Stimulated activated naive CD4-positive, alpha-beta T cell treated with Interleukin-2 at 50 U/mL for 16 hours (primary cell): ENCODE measurements at places on chromosomes 7 and 10.
A peak's percentile ranks its signal among the peaks of the same experiment; 100 is the strongest.

GRCh38 chr7:25109276-25109675, 15.8 kb downstream of the CYCS start:
- no peak for DNase-seq

- DNase-seq: no peak
These were observed 93.6 kb downstream of the LRMDA start for GRCh38 chr10:75525067-75525466.

- no peak for DNase-seq
These were observed 22.8 kb downstream of the SGMS1 start for GRCh38 chr10:50600831-50601477.

- no peak for DNase-seq
These were observed 79.3 kb downstream of the ELFN1 start for GRCh38 chr7:1749351-1749863.

DNA sequence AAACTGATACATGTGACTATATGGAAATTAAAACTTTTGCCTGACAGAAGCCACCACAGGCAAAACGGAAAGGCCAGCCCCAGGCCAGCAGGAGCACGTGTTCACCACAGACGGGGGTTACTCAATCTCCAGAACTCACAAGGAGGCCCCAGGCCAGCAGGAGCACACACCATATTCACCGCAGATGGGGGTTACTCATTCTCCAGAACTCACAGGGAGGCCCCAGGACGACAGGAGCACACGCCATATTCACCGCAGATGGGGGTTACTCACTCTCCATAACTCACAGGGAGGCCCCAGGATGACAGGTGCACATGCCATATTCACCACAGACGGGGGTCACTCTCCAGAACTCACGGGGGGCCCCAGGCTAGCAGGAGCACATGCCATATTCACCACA, 61.5 kb downstream of the NKX6-2 start:
- DNase-seq: no peak

- DNase-seq: peak; percentile 46
These were observed 9.0 kb upstream of the ARPC1B start for GRCh38 chr7:99365318-99366141.

- DNase-seq: no peak
These were observed 9.7 kb downstream of the EXOC6 start for GRCh38 chr10:92857904-92858514.

DNA sequence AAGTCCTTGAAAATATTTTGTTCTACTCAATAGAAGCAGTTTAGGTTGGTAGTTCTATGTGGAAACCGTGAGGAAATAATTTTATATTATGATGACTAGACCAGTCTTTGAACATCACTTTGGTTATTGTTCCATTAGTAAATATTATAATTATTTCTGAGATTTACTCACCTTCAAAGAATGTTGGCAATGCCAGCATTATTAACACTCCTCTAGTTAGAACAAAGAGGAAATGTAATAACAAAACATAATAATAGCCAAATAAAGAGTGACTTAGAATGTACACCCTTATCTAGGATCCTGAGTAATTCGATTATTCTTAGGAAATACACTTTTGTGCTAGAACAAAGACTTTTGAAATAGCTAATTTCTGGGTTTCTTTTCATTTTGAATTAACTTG, 121.1 kb downstream of the CFTR start:
- no peak for DNase-seq

DNA sequence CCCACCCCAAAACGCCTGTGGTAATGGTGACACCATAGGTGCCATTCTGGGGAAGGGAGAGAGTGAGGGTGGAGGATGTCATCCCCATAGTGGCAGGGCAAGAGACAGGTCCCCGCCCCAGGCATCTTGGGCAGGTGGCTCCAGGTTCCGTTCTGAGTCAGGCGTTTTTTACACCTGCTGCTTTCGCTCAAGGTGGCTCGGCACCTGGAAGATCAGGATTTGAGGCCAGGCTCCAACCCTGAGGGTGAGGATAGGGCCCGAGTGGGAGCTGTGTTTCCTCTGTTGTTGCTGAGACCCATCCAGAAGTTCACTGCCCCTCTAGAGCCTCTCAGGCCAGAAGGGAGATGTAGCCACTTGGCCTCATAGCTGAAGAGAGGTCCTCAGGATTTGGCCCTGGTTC, 36.6 kb upstream of the DUSP5 start:
- no peak for DNase-seq

- no peak for DNase-seq
These were observed 60.7 kb downstream of the LHPP start for GRCh38 chr10:124522131-124522932.
